ENCODE measurements at places on chromosomes 5 and 9.

GRCh38 chr5:9265441-9266287 is 280.2 kb downstream of the SEMA5A start:
- DNase-seq: no peak

DNA sequence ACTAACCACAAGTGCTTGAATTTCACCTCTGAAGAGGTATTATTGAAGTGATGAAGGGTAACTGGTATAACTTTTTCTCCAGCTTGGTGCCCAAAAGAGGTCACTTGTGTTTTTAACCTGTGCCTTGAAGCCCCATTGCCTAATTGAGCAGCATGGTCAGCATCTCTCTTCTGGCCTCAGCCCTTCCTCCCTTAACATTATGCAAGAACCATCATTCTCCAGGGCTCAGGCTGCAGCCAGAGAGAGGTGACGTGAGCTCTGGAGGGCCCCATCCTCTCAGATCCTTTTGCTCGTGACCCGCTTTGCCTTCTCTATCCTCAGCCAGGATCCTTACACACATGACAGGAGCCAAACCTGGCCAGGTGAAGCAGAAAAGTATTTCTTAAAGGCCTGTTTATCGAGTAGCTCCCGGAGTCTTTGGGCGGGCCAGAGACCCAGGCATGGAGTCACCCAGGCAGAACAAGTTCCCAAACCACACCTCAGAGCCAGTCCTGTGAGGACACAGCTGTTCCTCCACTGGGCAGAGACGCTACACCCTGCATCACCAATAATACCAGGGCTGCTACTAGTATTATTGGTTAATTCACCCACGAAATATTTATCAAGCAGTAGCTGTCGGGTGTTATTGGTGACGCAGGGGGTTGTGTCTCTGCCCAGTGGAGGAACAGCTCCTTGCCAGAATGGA is 29.6 kb upstream of the BOD1 start:
- no peak for DNase-seq

- DNase-seq: no peak
Measured at GRCh38 chr9:69420611-69421270, 95.7 kb downstream of the ENTREP1 start.

- no peak for DNase-seq
Measured at GRCh38 chr5:148809781-148810524, 16.5 kb upstream of the ADRB2 start.

DNA sequence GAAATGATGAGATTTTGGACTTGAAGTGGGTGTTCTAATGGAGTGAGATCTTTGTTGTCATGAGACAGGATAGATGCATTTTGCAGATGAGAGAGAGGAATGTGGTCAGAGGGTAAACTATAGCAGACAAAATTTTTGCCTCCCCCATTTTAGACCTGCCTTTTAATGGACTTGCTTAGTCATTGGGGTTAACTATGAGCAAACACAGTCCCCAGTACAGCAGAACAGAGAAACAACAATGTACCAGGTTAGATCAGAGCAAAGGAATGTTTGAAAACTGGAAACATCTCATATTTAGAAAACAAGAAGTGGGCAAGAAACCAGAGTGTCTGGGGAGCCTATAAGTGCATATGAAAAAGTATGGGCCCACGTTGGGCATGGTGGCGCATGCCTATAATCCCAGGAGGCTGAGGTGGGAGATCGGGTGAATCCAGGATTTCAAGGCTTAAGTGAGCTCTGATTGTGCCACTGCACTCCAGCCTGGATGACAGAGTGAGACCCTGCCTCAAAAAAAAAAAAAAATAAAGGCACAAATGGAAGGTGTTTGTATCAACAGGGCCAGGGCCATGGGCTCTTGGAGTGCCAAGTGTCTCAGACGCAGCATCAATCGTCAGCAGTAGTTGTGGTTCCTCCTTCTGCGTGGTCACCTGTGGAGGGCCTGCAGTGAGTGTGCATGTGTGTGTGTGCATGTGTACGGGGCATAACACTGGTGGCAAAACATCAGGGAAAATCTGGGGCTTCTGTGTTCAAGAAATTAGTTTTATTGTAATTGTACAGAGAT is 214.4 kb upstream of the S1PR3 start:
- no peak for DNase-seq

DNA sequence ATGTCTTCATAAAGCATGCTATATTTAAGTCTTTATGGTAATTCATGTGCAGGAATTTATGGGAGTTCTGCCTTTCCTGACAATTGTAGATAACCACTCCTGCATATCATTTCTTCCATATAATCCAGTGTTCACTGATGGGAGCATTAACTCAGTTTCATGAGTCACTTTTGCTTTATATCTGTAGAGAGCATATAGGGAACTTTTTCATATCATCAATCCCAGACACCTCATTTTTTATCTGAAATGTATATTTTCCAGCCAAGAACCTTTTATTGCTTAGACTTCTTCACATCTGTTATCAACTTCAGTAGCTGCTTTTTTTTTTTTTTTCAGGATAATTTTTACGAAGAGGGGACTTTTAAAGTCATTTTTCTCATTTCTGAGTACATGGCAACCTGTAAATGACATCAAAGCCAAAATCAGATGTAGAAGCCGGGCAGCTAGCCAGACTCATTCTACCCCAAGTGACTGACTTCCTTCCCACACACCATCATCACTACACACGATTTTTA is 41.1 kb downstream of the NFX1 start:
- no peak for DNase-seq

DNA sequence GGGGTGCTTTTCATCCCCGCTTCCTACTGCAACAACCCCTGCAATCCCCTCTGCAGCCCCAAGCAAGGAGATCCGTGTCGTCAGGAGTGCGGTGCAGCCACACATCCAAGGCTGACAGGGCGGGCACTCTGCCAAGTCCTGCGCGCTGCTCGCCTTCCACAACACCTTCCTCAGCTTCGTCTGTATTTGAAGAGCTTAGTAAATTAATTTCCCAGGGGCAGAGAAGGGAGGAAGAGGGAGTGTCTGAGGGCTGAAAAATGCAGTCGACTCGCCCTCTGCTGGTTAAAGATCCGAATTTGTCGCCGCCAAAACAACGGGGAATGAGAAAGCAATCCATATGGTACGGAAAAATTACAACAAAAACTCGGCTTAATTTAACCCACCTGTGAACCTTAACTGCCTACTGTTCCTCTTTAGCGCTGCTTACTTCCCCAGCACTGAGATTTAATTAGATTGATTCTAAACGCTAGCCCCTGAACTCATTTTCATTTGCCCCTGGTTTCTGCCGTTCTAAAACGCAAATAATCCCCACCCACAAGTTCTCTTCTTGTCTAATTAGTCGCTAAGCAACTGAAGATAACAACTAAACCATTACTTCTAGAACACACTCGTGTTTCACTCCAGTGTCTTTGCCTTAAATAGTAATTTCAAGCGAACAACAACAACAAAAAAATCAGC is 10.9 kb upstream of the PCDHB1 start:
- DNase-seq: no peak

DNA sequence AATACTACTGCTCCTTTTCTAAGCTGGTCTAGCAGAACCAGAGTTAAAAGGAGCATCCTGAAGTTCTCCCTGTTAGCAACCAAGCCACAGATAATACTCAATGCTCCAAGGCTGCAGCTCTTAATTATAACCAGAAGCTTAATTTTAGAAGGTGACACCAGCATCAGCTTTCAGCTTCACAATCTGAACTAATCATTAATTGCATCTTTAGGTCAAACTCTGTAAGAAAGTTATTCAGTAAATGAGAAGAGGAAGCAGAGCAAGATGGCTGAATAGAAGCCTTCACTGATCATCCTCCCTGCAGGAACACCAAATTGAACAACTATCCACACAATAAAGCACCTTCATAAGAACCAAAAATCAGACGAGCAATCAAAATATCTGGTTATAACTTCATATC is 38.5 kb downstream of the APBA1 start:
- no peak for DNase-seq

DNA sequence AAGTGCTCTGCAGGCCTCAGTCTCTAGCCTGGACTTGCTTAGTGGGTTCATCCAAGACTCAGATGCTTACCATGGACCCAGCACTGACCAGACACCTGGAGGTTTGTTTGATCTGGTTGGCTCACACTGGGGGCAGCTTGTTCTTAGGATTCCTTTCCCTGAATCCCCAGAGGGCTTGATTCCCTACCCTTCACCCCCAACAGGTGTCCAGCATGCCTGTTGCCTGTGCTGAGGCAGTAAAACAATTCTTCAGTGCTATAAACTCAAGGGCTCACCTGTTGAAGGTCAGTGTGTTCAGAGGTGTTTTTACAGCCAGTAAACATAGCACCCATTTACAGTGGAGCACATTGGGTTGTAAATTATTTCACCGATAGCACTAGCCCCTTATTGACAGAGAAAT is 123.8 kb upstream of the KLF4 start:
- no peak for DNase-seq

- DNase-seq: no peak
Measured at GRCh38 chr5:45696206-45696836, at the start of gene HCN1. HCN1 (minus strand) TSS chr5:45696380.

DNA sequence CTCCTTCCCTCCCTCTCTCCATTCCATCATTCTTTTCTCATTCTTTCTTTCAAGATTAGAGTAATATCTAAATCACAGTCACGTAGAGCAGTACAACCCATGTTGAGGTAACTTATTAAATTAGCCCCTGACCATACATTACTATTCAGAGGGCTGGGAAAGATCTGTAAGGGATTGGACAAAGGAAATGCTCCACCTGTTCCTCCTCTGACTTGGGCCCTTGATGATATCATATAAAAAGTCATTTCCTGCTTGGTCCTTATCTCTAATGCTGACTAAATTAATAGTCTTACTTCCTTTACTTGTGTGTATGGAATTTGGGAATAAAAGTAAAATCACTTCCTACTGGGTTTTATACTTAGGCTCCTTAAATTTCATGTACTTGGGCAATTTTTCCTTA is 40.8 kb downstream of the SNX18 start:
- DNase-seq: no peak

GRCh38 chr9:33153666-33154065 is 13.5 kb downstream of the B4GALT1 start:
- no peak for DNase-seq

- DNase-seq: no peak
Measured at GRCh38 chr9:80061940-80062339, 490.2 kb downstream of the TLE4 start.

DNA sequence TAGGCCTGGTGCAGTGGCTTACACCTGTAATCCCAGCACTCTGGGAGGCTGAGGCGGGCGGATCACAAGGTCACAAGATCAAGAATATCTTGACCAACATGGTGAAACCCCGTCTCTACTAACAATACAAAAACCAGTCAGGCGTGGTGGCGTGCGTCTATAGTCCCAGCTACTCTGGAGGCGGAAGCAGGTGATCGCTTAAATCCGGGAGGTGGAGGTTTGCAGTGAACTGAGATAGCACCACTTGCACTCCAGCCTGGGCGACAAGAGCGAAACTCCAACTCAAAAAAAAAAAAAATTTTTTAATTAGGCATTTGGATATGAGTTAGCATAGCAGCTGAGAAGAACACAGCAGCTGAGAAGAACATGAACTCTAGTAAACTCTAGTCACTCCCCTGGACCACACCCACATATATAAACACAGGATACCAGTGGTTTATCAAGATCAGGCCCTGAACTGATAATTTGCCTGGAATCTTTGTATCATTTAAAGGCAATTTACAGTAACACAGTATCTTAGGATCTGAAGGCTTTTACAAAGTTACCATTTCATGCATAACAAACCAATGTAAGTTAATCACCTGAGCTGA is 4.6 kb upstream of the UGCG start:
- no peak for DNase-seq

GRCh38 chr9:126411225-126411947 is 84.8 kb downstream of the MVB12B start:
- DNase-seq: no peak

DNA sequence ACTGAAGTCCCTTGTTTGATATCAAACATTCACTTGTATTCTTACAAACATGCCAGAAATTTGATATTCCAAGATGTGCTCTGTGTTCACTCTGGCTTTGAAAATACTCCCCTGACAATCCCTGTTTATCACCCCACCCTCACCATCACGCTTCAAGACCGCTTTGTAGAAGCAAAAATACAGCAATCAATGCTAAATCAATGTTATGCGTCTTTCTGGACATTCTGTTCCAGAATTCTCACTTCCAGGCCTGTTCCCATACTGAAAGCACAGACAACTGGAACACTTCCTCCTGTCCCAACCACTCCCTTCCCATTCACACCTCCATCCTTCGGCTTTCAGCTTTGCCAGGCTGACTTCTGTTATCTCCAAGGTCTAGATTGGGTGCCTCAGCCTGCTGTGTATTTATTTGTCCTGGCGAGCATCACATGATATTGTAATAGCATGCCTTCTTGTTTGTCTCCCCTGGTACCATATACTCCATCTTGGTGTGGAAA is 72.8 kb downstream of the SNCAIP start:
- no peak for DNase-seq

- DNase-seq: no peak
Measured at GRCh38 chr5:31639481-31640411, 815 bp downstream of the PDZD2 start.

DNA sequence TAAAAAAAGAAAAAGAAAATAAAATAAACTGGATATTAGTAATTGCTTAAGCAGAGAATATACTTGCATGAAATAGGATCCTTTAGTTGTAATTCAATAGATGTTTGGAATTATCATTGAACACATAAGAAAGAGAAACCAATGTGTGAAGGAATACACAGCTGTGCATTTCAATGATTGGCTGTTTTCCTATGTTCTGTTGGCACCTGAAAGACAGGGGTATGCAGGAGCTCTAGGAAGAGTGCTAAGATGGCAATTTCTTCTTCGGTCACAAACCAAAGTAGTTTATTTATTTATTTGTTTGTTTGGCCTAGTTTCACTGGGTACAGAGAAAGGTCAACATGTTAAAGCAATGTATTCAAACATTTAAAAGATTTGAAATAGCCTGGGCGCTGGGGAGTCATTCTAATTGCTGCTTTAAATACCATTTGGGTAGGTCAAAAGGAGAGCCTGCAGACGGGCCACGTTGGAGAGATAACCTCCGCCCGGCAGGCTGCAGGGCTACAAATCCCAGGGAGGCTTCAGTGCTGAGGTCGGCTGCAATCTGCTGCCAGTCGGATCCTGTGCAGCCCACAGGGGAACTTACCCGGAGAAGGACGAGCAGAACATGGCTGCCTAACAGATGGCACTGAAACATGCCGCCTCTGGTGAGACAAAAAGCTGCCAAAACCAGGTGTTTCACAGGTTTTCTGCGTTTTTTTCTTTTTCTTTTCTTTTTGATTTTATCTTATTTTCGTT is 154.2 kb upstream of the TYRP1 start:
- no peak for DNase-seq

GRCh38 chr9:136609160-136609475 is 53.6 kb upstream of the EGFL7 start:
- DNase-seq: no peak

DNA sequence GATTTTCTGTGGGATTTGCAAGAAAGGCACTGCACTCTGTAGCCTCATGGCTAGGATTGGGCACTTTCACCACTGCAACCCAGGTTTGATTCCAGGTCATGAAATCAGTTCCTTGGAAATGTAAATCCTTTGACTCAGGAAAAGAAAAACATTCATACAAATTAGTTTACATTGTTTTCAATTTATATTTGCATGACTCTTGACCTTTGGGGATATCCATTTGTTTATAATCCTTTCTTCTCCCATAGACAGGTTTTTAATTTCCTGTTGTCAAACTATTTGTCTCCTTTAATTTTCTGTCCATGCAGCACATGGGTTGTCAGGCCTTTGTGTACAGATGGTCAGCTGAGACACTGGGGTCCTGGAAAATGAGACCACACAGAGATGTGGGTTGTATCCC is 801.5 kb downstream of the NR2F1-AS1 start:
- DNase-seq: no peak

Data from T-helper 17 cell (primary cell).